ENCODE measurements at places on chromosomes 3 and 15.

GRCh38 chr3:20043396-20043795, 3.1 kb downstream of the KAT2B start:
- DNase-seq: peak; percentile 47

- peak; percentile 15 for DNase-seq
These were observed 2.9 kb downstream of the PHC3 start for GRCh38 chr3:170178651-170179050.

- peak; percentile 57 for DNase-seq
These were observed 28.1 kb downstream of the ZNF589 start for GRCh38 chr3:48268936-48269561.

DNA sequence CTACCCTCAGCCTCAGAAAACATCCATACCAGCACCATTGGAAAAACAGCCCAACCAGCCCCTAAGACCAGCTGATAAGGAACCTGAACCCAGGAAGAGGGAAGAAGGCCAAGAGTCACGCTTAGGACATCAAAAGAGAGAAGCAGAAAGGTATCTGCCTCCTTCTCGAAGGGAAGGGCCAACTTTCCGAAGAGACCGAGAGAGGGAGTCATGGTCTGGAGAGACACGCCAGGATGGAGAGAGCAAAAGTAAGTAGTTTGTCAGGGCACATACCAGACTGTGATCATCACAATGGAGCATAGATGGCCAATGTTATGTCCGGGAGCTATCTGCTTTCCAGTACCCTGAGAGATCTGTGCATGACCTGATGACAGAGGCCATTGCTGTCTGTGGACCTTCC, 31.0 kb upstream of the RBM5 start:
- DNase-seq: no peak

DNA sequence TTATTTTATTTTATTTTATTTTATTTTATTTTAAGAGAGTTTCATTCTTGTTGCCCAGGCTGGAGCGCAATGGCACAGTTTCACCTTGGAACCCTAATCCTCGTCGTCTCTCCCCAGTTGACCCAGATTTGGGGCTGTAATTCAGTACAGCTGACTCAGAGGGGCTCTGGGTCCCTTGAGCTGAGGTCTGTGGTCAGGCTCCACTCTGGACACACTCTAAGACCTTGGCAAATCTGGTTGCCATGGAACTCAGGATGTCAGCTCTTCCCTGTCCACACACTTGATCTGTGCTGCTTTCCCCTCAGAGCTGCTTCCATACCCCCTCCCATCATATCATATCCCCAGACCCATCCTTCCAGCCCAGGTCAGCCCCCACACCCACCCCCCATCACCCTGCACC, 675 bp upstream of the CYP11A1 start:
- no peak for DNase-seq

DNA sequence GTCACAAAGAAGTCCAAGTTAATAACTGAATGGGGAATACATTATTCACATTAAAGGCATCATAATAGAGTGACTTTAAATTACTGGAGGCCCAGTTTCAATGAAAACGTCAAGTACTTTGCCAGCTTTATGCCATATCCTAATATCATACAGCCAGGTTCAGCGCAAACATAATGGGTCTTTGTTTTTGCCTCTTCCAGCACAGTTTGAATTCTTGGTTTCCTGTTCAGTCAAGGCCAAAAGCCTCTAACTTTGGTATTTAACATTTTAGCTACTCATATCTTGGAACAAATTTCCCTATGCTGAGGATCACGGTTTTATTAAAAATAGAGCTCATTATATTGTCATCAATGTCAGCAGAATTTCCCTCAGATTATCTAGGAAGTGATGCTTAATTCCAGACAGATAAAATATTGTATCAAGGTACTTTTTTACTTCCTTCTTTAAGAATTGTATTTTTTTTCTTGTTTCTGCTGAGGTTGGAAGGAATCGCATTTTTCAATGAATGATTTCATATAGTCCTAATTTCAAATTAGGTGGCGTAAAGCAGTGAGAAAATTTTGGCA, 269.2 kb downstream of the THRB start:
- no peak for DNase-seq

- no peak for DNase-seq
These were observed 52.4 kb upstream of the MRPS22 start for GRCh38 chr3:139291276-139292051.

GRCh38 chr3:134904776-134905646, 110.0 kb downstream of the EPHB1 start:
- DNase-seq: no peak

GRCh38 chr3:59138966-59139365, 89.1 kb upstream of the CFAP20DC start:
- DNase-seq: no peak

- no peak for DNase-seq
These were observed 24.3 kb downstream of the SUSD5 start for GRCh38 chr3:33194303-33194702.

GRCh38 chr3:197949191-197949777, 706 bp upstream of the RPL35A start:
- no peak for DNase-seq

DNA sequence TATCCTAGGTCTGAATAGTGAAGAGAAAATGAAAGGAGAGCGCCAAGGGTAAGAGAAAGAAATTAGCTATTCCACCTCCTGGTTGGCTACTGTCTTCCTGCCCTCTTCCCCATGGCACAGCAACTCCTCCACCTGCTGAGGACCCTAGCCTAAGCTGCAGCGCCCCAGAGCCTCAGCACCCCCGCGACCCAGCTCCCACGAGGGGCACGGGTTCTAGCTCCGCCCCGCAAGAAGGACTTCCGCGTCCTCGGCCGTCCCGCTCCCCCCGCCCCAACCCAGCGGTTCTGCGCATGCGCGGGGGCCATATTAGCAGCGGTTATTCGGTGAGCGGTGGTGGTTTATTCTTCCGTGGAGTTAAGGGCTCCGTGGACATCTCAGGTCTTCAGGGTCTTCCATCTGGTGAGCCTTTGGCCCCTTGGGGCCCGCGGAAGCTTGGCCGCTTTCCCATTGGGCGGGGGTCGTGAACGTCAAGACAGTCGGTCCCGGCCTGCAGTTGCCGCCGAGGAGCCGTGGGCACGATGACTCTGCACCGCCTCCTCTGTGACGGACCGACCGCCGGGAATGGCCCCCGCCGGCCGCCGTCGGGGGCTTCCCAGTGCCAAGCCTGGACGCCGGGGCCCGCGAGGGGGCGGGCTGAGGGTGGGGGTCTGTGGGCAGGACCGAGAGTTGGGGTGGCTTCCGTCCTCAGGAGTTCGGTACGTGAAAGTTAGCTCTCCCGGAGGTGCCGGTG, at the start of gene PSMA4:
PSMA4 (plus strand) TSS at position 304 of the 730 bp plus-strand sequence. CDS start 1,484 bp downstream, outside the sequence.
- peak; percentile 95 for DNase-seq

- DNase-seq: no peak
These were observed 112.7 kb downstream of the FEZF2 start for GRCh38 chr3:62260655-62261054.

DNA sequence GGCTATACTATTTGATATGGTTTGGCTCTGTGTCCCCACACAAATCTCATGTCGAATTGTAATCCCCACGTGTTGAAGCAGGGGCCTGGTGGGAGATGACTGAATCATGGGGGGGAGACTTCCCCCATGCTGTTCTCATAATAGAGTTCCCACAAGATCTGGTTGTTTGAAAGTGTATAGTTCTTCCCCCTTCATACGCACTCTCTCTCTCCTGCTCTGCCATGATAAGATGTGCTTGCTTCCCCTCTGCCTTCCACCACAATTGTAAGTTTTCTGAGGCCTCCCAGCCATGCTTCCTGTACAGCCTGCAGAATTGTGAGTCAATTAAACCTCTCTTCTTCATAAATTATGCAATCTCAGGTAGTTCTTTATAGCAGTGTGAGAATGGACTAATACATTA, 290.1 kb upstream of the CHRM5 start:
- no peak for DNase-seq

- no peak for DNase-seq
These were observed 106.6 kb downstream of the ARPP21 start for GRCh38 chr3:35745802-35746484.

- no peak for DNase-seq
These were observed 166.5 kb downstream of the NSMCE3 start for GRCh38 chr15:29102911-29103823.

GRCh38 chr3:11186771-11187191, 32.5 kb downstream of the HRH1 start:
- DNase-seq: no peak

- DNase-seq: no peak
These were observed 15.9 kb upstream of the MRPL3 start for GRCh38 chr3:131518680-131519079.

- DNase-seq: no peak
These were observed 753 bp downstream of the EPHB1 start for GRCh38 chr3:134795746-134796280.

DNA sequence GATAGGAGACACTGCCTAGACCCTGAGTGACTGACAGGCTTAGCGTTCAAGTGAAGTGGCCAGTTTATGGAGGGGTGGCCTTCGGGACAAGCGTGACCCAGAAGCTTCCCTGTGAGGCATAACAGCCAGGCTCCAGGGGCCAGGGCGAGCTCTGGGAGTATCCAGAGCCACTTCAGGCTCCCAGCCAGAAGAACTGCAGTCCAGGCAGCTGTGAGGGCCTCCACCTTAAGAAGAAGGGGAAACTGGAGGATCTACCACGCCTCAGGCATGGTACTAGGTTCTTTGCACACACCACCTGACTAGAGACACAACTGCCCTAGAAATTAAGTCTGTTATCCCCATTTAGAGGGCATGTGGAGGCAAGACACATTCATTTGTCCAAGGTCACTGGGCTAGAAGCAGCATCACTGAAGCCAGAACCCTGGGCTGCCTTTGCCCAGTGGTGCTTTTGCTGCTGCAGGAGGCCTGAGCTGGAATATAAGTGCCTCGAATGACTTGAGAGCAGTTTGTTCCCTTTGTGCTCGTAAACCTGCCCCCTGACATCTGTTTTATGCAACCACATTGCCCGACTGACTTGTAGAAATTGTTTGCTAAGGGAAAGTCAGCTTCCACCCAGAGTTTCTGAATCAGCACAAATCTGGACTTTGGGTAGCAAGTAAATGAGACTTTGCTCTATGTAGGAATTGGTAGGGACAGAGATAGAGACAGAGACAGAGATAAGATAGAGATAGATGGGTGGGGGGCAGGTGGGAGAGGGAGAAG, 23.3 kb downstream of the RASGRF1 start:
- DNase-seq: no peak

DNA sequence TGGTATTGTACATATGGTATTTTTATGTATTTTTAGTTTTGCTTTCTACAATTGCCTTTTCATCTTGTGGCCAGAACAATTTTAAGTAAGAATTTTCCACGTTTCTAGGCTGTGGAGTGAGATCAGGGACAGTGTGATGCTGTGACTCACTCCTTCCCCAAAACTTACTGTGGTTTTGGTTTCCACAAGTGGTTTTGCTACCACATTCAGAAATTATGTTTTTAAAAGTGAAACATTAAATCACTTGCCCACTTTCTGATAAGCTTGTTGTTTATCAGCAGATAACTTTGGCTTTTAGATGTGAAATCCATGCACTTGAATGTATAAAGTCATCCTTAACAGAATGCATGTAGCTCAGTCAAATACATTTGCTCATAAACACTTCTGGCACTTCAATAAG, 192.2 kb upstream of the THRB start:
- DNase-seq: no peak

DNA sequence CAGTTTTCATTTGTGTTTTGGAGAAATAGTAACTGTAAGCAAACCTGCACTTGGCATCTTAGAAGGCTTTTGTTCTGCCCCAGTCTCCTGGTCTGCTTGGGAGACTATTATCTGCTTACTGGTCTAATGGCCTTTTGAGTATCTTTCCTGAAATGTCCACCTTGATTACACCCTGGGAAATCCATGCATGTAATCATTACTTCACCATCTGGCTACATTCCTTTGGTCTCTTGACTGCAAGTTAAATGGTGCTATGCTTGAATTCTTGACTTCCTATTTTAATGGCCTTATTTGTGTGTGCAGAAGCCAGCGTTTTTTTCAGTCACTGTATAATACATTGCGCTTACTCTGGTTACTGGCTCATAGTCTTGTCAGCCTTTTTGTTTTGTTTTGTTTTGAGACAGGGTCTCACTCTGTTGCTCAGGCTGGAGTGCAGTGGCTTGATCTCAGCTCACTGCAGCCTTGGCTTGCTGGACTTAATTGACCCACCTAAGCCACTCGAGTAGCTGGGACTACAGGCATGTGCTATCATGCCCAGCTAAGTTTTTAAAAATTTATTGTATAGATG, 30.0 kb downstream of the CHD2 start:
- DNase-seq: no peak

DNA sequence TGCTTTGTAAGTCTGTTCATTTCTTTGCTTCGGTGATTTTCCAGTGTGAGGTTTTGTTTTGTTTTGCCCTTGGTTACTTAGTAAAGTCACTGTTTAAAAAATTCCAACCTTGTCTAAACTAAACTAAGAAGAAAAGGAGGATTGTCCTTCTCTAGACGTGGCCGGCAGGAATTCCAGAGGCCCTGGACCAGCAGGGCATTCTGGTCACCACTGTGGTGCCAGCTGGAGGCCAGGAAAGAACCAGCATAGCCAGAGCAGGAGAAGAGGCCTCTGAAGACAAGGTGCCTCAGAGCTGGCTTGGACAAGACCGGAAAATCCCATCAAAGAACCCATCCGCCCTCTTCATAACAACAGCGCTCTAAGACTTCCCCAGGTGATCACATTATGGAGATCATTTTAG, 8.2 kb downstream of the PLOD2 start:
- no peak for DNase-seq

GRCh38 chr3:44861412-44862225, at the start of gene TMEM42:
Gene TMEM42, plus strand, starts transcription at chr3:44861912. Its CDS starts 13 bp downstream, at chr3:44861925.
- DNase-seq: peak; percentile 88

- DNase-seq: no peak
These were observed 10.7 kb upstream of the KLHL25 start for GRCh38 chr15:85805420-85805819.

DNA sequence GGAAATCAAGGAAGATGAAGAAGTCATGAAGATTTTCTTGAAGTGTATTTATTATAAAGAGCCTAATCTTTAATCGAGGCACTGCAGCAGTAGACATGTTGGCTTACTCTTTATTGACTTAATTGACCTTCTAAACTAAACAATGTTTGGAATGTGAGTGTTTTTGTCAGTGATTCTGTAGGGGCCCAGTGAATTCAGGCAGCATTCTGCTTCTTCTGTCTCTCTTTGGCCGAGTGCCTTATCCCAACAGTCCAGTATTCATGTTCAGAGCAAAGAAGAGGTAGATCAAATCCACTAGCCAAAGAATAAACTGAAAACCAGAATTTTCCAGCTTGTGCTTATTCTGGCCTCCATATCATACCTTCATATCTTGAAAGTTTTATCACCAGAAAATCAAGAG, 55.7 kb downstream of the RLBP1 start:
- DNase-seq: no peak

DNA sequence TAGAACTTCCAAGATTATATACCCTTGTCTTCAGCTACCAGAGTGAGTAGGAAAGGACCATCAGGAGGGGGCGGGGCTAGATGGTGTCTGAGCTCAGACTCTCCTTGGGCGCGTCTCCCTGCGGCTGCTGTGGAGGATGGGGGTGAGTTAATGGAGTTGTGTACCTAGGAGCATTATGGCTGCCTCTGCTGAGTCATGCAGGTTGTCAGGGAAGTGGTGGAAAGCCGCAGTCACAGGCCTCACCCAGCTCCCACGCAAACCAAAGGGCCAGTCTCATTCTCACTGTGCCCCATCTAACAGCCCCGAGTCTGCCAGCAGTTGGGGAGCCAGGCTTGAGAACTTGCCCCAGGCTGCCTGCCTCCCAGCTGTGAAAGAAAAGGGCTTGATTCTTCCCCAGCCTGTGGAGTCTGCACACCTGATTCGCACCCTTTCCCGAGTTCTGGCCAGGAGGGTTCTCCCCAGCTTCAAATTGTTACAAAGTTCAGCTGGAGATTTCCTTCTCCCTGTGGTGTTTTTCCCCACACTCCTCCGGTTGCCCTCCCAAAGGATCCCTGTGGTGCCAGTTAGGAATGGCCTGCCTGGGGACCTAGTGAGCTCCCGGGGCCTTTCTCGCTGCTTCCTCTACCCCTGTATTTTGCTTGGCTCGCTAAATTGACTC, 143.3 kb downstream of the HCN4 start:
- no peak for DNase-seq

Measured in activated naive CD4-positive, alpha-beta T cell treated with anti-CD3 and anti-CD28 coated beads, Interleukin-2, amount 50 U/mL, for 16 hours (primary cell).